ENCODE measurements at places on chromosomes 12 and 14.
A peak's percentile ranks its signal among the peaks of the same experiment; 100 is the strongest.

DNA sequence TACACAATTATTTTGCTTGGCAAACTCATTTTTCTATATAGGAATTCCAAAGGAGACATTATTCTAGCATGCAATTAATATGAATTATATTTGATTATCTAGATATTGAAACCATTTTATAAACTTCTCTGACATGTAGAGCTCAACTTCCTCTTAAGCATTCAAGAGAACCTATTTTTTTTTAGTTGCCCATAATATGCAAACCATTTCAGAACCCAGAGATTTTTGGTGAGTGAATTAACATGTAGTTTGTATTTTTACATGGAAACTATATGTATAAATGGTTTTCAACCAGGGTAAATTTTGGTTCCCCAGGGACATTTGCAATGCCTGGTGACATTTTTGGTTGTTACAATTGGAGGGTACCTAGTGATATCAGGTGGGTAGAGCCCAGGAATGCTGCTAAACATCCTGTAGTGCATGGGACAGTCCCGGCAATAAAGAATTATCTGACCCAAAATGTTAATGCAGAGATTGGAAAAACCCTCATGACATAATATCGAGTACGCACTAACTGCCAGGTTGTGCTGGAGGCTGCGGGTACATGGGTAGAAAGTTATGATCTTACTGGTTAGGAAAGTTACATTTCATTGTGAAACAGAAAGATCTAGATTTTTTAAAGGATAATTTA is 338.9 kb upstream of the GARIN2 start:
- no peak for DNase-seq

DNA sequence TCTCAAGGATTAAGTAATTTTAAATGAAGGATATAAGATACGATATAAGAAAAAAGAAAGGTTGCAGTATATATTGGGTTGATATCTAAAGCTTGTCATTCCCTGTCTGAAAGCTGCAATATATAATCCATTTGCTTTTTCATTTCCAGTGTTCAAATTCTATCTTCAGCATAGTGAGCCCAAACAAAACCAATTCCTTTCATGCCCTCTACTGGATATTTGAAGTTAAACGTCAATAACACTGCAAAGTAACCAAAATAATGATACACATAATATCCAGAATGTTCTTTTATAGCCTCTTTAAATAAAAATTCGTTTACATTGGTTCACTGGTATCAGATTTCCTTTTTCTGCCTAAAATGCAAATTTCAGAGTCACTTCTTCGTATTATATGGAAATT is 64.5 kb upstream of the DAAM1 start:
- no peak for DNase-seq

GRCh38 chr14:49999146-49999761 is 106.4 kb downstream of the ARF6 start:
- DNase-seq = peak; percentile 37

GRCh38 chr12:61098031-61098580 is 1162.1 kb upstream of the USP15 start:
- DNase-seq = no peak

- no peak for DNase-seq
Measured at GRCh38 chr14:103019826-103020225, 37.5 kb downstream of the CDC42BPB start.

DNA sequence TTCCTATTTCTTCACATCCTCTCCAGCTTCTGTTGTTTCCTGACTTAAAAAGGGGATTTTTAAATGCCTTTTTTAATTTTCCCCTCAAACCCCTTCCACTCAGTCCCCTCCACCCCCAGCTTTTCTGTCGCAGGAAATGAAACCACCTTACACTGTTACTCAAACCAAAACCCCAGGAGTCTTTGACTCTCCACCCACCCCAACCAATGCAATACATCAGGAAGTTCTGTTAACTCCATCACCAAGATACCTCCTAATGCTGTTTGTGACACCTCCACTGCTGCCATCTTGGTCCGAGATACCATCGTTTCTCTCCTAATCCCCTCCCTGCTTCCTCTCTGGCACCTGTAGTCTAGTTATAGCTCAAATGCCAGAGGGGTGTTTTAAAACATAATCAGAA is 25.4 kb upstream of the CPM start:
- no peak for DNase-seq

GRCh38 chr14:54411371-54411770 is 14.6 kb downstream of the CDKN3 start:
- DNase-seq = no peak

DNA sequence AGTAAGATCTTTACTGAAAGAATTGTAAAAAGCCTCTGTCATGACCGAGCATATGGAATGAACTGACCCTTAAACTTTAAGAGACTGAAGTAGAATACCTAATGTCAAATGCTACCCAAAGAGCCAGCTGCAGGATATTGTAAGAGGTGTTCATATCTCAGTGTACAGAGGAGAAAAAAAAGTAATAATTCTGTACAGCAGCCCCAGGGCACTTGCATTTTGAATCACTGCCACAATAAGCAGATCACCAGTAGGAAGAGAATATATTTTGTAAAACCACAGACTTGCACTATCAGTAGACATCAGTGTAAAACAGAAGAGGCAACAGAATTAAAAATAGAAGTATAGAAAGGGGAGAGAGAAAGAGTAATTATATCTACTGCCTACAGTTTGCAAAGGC is 162.6 kb downstream of the PPFIA2 start:
- DNase-seq = no peak

GRCh38 chr14:103346286-103346685 is 12.2 kb downstream of the EIF5 start:
- DNase-seq = no peak

GRCh38 chr12:1234073-1234472 is 243.1 kb downstream of the ERC1 start:
- DNase-seq = no peak

GRCh38 chr14:54782751-54783659 is 119.6 kb downstream of the GCH1 start:
- no peak for DNase-seq

- no peak for DNase-seq
Measured at GRCh38 chr12:7899755-7900154, 27.0 kb upstream of the SLC2A14 start.

GRCh38 chr12:24223926-24224325 is 274.5 kb upstream of the SOX5 start:
- DNase-seq = no peak

DNA sequence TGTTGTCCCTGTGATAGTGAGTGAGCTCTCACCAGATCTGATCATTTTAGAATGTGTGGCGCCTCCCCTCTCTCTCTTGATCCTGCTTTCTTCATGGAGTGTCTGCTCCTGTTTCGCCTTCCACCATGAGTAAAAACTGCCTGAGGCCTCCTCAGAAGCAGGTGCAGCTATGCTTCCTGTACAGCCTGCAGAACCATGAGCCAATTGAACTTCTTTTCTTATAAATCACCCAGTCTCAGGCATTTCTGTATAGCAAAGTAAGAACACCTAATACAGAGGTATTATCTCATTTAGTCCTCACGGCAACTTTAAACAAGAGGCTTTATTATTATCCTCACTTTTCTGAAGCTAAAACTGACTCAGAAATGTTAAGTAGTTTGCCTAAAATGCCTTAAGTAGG is 81.3 kb upstream of the BTG1 start:
- no peak for DNase-seq

- DNase-seq = no peak
Measured at GRCh38 chr14:61226015-61226654, 55.0 kb downstream of the TMEM30B start.

Measured in stimulated activated CD8-positive, alpha-beta memory T cell treated with anti-CD3 and anti-CD28 coated beads, Interleukin-4, amount 100 ng/mL, for 4 hours (primary cell).